ENCODE measurements at places on chromosomes 7 and 10.

GRCh38 chr7:35024298-35024697, 13.0 kb downstream of the DPY19L1 start:
- DNase-seq, result no peak

DNA sequence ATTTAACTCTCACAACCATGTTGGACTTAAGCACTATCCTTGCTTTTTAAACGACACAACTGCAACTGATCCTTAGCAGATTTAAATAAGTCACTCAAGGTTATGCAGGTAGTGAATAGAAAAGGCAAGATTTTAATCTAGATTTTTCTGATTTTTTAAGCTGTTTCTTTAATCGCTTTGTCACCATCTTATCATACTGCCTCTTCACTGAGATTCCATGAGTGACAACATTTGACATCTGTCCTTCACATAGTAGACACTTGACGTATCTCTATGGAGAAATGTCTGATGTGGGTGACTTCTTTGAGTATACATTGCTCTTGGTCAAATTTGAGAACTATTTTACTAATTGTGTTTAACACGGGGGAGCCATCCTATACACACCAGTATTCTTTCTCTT, 839.7 kb downstream of the GATA3 start:
- no peak for DNase-seq

GRCh38 chr10:110836706-110837105, 35.0 kb upstream of the PDCD4 start:
- DNase-seq, result no peak

GRCh38 chr10:124939290-124939689, 2.6 kb upstream of the ZRANB1 start:
- no peak for DNase-seq

GRCh38 chr10:12720217-12720981, 281.1 kb downstream of the CCDC3 start:
- DNase-seq, result no peak

GRCh38 chr10:11551916-11552602, 59.4 kb downstream of the USP6NL start:
- no peak for DNase-seq

DNA sequence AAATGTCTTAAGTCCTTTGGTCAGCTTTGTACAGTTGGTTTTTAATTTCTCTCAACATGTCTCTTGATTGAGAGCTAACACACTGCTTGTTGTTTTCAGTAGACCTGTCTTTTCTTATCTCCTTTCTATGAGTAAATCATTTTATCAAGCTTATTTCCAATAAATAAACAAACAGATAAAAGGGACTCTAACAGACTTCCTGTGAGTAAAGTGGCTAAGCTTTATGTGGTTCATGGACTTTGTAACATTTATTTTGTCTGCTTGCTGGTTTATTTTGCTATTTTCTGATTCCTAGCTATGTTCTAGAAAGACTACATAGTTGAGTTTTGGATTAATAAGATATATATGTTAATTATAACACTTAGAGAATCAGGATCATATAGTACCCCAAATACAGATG, 27.1 kb downstream of the OR9A2 start:
- DNase-seq, result no peak

- no peak for DNase-seq
Observed at GRCh38 chr10:133528296-133528844, 1.2 kb downstream of the CYP2E1 start.

- DNase-seq, result no peak
Observed at GRCh38 chr10:96587264-96588059, 650 bp upstream of the TM9SF3 start.

GRCh38 chr10:12835709-12836108, 165.8 kb downstream of the CCDC3 start:
- no peak for DNase-seq

Measured in activated naive CD8-positive, alpha-beta T cell treated with anti-CD3 and anti-CD28 coated beads, Interleukin-2, amount 50 U/mL, for 16 hours (primary cell).